ENCODE measurements at places on chromosomes 1 and 21.

GRCh38 chr1:84541679-84542078 is 32.6 kb downstream of the CTBS start:
- DNase-seq: no peak

GRCh38 chr1:163169553-163169952 is 33.2 kb downstream of the RGS5 start:
- no peak for DNase-seq

DNA sequence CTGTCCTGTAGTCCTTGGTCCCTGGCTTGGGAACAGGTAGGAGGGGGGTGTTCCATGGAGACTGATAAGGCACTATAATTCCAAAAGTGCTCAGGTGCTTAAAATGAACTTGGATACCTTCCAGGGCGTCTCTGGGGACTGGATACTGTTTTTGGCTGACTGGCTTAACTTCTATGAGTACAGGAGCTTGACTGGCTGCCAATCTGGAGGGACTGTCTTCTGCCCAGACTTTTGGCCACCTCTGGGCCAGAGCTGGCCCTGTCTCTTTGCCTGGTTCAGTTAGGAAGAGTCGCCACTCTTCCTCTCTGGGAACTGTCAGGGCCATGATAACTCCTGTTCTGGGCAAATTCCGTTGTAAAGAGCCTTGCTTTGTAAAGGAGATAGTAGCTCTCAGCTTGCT is 407.0 kb downstream of the TGFB2 start:
- no peak for DNase-seq

DNA sequence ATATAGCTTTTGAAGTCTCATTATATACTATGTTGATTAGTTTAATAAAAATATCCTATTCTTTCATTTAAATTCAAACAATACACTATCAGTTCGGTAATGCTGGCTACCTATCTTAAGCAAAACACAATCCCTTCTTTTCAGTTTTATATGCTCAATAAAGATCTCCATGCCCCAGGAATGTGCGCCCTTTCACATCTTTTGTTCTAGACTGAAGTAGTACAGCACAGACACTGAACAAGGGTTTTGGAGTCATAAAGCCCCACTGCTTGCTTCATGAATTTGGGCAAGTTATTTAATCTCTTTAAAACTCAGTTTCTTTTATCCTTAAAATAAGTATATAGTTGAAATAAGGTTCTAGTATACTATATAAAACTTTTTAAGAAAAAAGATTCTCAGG is 22.4 kb downstream of the SYDE2 start:
- DNase-seq: no peak

GRCh38 chr1:10588640-10589039 is 113.9 kb downstream of the PEX14 start:
- DNase-seq: no peak

Measured in GM04503 (cell line).